ENCODE measurements at places on chromosomes 11 and 22. TPM values are rescaled to one million over a fixed set of nuclear protein-coding genes. Genes with fewer than 3 reads are reported as not detected.

DNA sequence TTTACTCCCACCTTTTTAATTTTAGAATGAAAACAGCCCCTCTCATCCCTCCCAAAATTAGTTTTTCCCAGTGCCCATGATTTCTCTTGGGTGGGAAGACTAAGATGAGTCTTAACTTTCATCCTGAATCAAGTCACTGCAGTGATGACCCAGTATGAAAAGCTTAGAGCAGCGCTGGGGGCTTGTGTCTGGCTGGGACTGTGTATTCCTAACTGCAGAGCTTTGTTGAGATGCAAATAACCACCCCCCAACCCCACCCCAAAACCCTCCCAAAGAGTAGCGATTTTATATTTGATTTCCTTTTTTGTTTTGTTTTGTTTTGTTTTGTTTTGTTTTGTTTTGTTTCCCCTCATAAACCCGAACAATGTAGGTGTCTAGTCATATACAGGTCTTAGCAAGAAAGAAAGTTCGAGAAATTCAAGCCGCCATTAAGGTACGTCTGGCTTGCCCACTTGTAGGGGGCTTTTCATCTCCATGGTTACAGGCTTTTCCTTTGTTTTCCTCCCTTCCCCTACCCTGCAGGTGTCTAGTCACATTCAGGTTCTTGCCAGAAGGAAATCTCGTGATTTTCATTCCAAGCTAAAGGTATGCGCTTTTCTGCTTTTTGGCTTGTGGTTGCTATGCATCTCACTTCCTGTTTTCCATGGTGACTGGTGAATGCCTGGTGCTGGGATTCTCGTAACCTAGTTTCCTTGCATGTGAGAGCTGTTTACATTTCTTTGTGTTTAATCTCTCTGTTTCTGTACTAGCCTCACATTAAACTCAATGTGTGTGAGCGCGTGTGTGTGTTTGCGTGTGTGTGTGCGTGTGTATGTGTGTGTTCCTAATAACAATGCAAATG is 144.6 kb upstream of the RASSF10 start:
- DNase-seq = peak; percentile 54

GRCh38 chr11:32173977-32174376 is 83.1 kb downstream of the RCN1 start:
- no peak for DNase-seq

Gene LIF
- 0.90 TPM for polyA plus RNA-seq

Gene SNX32
- polyA plus RNA-seq = 1.6 TPM

GRCh38 chr22:47061226-47061625 is 298.8 kb downstream of the TBC1D22A start:
- no peak for DNase-seq

- no peak for DNase-seq
These were observed 4.9 kb downstream of the NDUFC2 start for GRCh38 chr11:78074756-78075155.

GRCh38 chr22:46672731-46673130 is 52.5 kb downstream of the GRAMD4 start:
- no peak for DNase-seq

- no peak for DNase-seq
These were observed 7.6 kb downstream of the TMPRSS5 start for GRCh38 chr11:113698515-113698914.

Gene POU2AF3
- 4.7 TPM for polyA plus RNA-seq

GRCh38 chr22:46696614-46697013 is 41.4 kb downstream of the CERK start:
- DNase-seq = no peak

DNA sequence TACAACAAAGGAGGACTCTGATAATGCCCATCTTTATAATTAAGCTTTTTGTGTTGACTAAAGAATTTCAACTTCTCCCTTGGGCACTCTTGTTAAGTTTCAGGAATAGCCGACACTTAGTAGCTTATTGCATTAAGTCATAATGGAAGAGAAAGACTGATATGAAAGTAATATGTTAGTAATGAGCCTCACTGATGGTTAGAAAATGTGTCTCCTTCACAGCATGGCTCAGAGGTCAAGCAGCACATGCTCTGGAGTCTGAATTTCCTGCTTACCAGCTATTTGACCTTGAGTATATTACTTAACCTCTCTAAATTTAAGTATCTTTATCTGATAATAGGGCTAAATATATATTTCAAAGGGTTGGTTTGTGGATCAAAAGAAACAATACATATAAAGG is 39.0 kb downstream of the PDGFD start:
- DNase-seq = no peak

Gene GRAP2
- 0.79 TPM for polyA plus RNA-seq

Gene OR9G1
- polyA plus RNA-seq = not detected

Gene LZTR1
- polyA plus RNA-seq = 42.8 TPM

- no peak for DNase-seq
These were observed 57.5 kb upstream of the ALX4 start for GRCh38 chr11:44367452-44367851.

Gene OR8G5
- polyA plus RNA-seq = not detected

DNA sequence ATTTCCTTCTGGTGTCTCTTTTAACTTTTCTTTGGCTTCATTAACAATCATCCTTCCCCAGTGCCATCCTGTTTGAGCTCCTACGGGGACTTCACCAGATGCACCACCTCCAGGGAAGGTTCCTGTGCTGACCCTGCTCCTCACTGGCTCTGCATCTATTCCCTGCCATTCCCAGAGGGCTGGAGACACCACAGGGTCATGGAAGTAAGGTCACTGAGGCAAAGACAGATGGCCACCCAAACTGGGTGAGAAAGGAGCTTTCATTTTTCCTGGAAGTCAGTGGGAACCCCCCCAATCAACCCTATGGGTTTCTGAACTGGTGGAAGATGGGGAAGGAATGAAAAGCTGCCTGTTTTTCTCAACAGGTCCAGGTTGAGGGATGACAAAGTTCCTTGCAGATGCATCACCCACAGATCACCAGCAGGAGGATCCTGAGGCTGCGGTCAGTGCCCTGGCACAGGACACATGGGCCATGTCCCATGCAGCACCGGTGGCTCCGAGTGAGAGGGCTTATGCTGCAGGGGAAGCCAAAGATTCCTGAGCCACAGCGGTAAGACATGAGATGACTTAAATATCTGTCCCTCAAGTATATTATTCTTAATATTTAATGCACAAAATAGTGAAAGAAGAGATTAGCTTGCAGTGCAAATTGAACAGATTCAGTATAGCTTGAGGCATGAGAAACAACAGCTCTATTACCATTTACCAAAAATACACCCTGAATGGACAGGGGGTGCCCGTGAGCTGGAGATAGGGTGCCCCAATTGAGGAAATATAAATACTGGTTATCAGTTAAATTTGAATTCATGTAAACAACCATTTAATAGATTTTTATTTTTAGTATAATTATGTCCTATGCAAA is 73.0 kb upstream of the VPREB1 start:
- DNase-seq = no peak

DNA sequence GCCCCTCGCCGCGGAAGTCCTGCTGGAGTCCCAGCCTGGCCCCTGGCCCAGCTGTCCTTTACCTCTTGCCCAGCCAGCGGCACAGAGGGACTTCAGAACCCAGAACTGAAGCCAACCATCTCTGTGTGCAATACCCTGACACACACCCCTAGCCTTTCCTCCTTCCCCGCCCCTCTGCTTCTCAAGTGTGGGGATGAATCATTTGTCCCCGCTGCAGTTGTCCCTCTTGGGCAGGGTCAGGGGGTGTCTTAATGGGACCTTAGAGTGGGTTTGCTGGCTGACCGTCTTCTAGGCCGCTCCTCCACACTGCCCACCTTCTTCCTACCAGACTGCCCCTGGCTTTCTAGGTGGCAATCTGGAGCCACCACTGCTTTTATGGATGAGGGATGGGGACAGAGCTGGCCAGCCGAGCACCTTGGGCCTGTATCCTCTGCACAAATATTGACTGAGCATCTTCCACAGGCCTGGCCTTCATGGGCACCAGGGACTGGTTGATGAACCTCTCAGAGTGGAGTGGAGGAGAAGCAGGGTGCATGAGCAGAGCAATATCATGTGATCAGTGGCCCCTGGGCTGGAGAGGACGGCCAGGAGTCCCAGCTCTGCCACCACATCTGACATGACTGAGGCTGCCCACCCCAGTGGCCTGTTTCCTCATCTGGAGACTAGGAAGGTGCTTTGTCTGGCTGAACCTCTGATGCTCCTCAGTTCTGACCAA is 668 bp upstream of the CHST1 start:
- no peak for DNase-seq

DNA sequence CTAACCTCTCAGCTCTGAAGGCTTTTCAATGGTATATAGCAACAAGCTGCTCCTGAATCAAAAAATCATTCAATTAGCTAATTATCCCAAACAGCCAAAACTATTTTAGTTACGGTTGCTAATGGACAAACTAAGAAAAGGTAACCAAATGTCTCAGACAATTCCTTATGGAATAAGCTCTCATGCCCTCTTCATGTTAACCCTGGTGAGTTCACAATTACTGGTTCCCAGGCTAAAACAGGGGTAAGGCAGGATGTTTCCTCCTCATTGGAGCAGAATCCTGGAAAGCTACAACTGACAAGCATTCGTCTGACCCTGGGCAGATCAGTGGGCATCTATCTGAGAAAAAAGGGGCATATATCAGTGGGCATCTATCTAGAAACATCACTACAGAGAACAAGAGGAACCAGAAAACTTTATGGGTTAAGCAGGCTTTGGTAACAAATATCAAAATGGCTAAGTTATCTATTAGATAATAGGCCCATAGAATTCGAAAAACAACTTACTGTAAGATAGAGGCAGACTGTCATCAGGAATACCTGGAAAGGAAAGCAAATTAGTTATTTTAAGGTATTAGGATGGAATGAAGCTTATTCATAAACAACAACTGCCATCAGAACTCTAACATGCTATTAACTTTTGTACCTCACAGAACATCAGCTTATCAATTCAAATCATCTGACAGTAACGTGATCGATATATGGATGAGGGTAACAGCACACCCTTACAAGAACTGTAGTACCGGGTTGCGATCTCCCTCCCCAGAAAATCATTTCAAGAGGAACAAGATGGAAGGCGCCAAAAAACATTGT is 14.8 kb upstream of the WDR74 start:
- no peak for DNase-seq

Gene LARGE1
- 8.7 TPM for polyA plus RNA-seq

DNA sequence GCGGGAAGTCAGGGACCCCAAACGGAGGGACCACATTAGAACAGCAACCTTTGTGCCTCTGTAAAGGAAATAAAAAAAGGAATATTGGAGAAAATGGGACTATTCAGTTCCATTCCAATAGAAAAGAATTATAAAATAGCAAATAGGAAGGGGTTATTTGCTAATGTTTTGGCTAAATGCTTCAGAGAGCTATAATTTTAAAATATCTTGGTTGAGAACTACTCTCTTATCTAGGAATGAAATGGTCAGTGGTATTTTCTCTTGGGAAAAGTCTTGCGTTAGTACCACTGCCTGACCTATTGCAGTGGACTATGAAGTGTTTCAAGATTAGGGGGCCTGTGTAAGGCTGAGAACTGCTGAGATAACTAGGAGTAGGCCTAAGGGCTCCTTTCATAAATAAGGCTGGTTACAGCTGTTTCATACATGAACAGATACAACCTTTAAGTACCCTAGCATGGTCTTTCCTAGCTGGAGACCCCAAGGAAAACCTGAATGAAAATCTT is 6.9 kb upstream of the WEE1 start:
- DNase-seq = no peak

GRCh38 chr11:15780382-15780781 is 576.0 kb downstream of the SOX6 start:
- peak; percentile 29 for DNase-seq

DNA sequence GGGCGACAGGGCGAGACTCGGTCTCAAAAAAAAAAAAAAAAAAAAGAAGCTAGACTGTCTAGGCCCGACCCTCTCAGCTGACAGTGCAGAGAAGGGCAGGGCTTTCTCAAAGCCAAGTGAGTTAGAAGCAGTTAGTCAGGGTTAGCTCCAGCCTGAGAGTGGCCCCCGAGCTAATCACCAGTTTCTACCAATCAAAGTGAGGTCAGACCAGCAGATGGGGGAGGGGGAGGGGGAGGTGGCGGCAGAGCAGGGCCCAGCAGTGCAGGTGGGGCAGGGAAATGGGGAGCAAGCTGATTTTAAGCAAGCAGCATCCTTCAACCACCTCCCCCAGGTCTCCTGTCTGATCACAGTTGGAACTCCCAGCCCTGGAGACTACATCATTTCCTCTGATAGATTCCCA is 55.3 kb upstream of the PRR5 start:
- DNase-seq = no peak

- DNase-seq = peak; percentile 73
These were observed 650 bp upstream of the MAPK11 start for GRCh38 chr22:50270666-50271394.

- no peak for DNase-seq
These were observed 303.4 kb downstream of the SHANK2 start for GRCh38 chr11:70948855-70949531.
